NCI-H1417 (cell line): ENCODE measurements at places on chromosomes 6 and 20.

GRCh38 chr20:5033566-5033965 lies 32.3 kb upstream of the SLC23A2 start:
- DNase-seq: no peak

- DNase-seq: no peak
These were observed 344.5 kb downstream of the PRL start for GRCh38 chr6:21952367-21952766.

- DNase-seq: peak; percentile 77
These were observed 45.3 kb downstream of the SLC2A12 start for GRCh38 chr6:134007077-134007476.

DNA sequence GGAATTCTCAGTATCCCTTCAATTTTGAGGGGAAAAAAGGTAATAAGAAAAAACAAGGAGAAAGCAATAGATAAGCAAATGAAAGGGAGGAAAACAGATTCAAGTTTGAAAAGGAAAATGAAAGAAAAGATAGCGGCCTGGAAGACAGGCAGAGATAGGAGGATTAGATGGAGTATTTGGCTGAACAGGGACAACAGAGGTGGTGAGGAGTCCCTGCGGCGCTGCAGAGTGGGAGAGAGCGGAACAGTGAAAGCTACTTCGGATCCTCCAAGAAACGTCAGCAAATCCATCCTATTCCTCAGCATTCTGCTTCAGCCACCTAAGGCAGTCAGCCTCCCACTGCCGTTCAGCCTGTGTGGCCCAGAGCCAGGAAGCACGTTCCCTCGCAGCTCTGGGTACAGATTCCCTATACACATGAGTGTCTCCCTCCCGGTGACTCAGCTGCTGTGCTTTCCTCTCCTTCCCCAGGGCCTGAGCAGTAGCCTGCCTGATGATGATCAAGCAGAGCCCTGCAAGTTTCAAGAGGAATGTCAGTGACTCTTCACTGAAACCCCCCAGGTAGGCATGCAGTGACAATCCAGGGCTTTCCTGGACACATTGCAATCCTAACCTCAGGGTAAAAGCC lies 43.4 kb upstream of the CDYL start:
- DNase-seq: no peak

- DNase-seq: no peak
These were observed 147.9 kb downstream of the TFAP2B start for GRCh38 chr6:50966532-50966931.

DNA sequence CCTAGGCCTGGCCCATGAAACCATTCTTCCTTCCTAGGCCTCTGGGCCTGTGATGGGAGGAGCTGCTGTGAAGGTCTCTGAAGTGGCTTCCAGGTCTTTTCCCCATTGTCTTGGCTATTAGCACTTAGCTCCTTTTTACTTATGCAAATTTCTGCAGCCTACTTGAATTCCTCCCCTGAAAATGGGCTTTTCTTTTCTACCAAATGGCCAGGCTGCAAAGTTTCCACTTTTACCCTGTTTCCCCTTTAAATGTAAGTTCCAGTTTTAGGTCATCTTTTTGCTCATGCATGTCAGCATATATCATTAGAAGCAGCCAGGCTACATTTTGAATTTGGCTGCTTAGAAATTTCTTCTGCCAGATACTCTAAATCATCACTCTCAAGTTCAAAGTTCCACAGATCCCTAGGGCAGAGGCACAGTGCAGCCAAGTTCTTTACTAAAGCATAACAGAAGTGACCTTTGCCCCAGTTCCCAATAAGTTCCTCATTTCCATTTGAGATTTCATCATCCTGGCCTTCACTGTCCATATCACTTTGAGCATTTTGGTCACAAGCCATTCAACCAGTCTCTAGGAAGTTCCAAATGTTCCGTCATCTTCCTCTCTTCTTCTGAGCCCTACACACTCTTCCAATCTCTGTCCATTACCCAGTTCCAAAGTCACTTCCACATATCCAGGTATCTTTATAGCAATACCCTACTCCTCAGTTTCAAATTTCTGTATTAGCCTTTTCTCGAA lies 71.9 kb downstream of the TBC1D7 start:
- DNase-seq: no peak

- peak; percentile 56 for DNase-seq
These were observed 98.0 kb upstream of the SLC24A3 start for GRCh38 chr20:19114410-19114809.

GRCh38 chr6:4155848-4156466 lies 20.6 kb upstream of the ECI2 start:
- peak; percentile 72 for DNase-seq

- DNase-seq: no peak
These were observed 90.0 kb downstream of the CENPW start for GRCh38 chr6:126429866-126430265.

DNA sequence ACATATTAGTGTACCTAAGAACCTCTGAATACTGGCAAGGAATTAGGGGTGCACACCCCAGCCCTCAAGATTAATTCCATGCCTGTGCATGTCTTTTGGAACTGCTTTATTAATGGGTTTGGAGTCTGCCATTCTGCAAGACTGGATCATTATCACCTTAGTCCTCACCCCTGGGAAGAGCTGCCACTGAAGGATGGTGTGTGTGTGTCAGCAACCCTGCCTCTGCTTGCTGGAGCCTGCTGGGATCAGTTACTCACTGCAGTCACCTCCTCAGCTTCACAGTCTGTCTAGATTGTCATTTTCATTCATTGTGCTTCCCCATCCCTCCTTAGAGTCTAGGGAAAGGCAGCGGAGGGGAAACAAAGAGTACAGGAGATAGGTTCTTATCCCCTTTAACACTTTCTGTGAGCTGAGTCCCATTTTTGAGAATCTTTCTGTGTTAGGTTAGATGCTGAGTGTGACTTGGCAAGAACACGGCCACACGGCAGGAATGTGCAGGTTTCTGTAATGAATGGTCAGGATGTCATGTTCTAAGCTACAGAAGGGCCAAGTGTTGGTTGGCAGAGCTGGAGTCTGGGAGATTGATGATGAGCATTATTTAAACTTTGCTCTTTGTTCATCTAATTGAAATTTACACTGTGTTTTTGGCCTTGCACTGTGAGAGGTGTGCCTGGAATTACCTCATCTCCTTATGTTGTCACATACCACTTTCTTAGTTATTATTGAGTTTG lies 21.1 kb downstream of the GHRH start:
- no peak for DNase-seq

- no peak for DNase-seq
These were observed 88.4 kb downstream of the VEGFA start for GRCh38 chr6:43858161-43859153.

- peak; percentile 68 for DNase-seq
These were observed 66.7 kb upstream of the DEFB112 start for GRCh38 chr6:50116390-50116789.

GRCh38 chr6:7138921-7139358 lies 31.2 kb downstream of the RREB1 start:
- DNase-seq: peak; percentile 75

- no peak for DNase-seq
These were observed 673.5 kb upstream of the AGPAT4 start for GRCh38 chr6:161947371-161947770.

DNA sequence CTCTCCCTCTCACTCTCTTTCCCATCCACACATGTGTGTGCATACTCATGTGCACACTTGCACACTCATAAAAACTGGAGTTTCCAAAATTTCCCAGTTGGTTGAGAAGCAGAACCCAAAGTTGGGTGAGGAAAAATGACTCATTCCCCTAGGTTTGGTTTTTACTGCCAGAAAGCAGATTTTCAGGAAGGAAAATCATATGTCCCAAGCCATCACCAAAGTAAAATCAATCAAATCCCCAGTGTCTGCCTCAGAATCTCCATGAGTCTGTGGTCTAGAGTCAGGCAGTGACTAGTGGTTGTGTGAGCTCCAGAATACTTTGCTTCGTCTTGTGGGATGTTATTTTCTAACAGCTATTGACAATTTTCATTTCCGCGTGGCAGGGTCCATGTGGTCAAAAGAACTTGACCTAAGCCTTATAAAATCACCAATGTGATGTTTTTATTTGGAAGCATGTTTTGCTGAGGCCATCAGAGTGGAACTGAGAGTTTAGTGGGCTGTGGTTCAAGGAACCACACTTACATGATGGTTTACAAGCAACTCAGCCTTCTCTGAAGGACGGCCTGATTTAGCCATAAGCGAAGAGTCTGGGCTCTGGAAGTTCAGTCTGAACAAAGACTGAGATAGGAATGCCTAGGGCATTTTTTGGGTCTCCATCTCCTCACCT lies 81.9 kb upstream of the CCN6 start:
- no peak for DNase-seq

DNA sequence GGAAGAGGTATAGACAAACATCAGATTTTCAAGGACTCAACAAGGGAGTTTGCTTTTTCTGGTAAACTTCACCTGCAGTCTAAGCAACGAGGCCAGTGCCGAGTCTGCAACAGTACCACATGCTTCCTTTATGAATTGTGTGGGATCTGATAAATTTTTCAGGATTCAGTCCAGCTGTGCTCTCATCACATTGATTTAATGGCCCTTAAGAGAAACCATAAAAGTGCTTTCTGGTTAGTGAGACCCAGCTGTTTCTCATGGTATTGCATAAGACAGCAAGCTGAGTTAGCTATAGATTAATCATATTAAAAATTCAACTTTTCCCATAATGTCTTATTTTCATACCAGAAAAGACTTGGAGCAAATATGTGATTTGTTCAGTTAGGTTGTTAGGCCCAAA lies 291.4 kb downstream of the CENPW start:
- DNase-seq: no peak

DNA sequence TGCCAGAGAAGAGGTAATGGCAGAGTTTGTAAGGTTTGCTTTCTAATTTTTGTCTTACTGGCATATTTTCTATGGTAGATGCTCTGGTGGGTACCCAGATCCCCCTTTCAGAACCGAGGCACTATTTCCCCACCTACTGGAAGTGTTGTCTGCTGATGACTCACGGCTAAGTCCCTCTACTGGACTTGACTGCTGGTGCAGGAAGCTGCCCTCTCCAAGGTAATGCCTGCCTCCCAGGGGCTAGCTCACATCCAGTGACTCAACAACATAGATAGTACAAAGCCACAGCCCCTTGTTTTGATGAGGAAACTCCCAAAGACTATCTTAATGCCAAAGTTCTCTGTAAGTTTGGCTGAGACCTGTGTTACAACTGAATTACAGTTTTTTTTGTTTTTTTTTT lies 285.4 kb upstream of the FLRT3 start:
- no peak for DNase-seq

- no peak for DNase-seq
These were observed 67.3 kb upstream of the ZNF217 start for GRCh38 chr20:53660947-53661381.

GRCh38 chr6:37365791-37366190 lies 12.0 kb downstream of the RNF8 start:
- peak; percentile 27 for DNase-seq

DNA sequence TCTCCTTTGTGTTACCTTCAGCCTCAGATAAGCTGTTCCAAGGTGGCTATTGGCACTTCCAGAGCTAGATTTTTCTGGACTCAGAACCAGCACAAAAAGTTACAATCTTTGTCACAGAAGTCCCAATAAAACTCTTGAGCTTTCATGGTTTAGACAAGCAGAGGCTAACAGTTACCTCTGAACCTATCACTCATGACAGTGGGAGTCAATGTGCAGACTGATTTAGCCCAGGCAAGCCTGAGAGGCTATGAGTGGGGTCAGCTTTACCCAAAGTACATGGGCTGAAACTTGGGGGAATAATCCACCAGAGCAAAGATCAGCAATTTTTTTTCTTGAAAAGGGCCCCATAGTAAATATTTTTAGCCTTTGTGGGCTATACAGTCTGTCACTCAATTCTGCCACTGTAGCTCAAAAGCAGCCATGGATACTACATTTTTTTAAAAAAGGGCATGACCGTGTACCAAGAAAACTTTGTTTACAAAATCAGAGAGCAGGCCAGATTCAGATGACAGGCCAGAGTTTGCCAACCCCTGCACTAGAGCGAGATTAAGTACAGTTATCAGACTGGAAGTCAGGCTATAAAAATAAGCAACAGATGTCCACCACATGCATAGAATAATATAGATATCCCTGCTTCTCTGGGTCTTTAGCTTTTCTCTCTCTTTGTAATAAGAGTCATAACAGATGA lies 20.0 kb downstream of the CCN2 start:
- no peak for DNase-seq

DNA sequence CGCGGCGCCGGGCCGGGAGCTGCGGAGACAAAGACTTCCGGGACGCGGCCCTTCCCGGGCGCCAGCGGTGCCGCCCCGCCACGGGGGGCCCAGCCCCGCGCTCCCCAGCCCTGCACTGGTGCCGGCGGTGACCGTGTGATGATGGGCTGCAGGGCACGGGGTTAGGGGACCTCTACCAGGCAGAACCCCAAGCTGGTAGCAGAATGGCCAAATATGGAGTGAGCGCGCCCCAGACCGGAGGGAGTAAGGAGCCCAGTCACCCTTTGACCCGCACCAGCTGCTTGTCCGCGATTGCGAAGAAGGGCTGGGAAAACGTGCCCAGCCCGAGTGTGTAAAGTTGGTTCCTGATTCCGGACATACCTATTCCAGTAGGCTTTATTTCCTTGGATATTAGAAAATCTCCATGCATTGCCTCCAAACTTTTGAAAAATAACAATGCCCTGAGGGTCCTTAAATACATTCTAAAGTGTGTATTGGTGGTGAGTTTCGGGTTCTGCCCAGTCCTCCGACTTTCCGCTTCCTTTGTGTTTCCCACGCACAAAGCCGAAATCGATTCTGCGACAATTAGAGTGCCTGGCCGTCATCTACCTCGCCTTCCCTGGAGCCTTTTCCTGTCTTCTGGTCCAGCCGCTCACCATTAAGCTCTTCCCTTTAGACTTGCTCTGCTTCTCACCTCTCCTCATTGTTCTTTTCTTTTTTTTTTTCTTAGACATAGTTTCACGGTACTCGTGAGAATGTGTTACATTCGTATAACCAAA lies 1.1 kb downstream of the ABRACL start:
- peak; percentile 91 for DNase-seq

DNA sequence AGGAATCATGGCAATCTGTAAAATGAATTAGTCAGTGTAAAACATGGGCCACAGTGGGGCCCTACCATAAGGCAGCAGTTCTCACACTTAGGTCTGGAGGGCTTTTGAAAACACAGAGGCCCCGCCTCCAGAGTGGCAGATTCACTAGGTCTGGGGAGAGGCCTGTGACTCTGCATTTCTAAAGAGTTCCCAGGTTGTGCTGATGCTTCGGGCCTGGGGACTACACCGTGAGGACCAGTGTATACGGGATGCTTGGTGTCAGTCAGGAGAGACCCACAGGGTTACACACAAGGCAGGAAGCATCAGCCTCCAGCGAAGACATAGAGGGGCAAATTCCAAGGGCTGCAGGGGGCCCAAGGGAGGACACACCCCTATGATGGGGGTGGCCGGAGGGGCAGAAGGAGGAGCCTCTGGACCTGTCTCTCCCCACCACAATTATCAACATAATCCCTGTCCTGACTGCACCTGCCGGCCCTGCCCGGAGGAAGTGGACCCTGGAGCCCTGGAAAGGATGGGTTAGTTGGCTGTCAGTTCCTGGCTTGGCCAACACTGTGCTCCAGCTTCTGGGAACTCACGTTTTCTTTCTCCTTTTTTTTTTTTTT lies 46.7 kb downstream of the FGD2 start:
- DNase-seq: peak; percentile 46

DNA sequence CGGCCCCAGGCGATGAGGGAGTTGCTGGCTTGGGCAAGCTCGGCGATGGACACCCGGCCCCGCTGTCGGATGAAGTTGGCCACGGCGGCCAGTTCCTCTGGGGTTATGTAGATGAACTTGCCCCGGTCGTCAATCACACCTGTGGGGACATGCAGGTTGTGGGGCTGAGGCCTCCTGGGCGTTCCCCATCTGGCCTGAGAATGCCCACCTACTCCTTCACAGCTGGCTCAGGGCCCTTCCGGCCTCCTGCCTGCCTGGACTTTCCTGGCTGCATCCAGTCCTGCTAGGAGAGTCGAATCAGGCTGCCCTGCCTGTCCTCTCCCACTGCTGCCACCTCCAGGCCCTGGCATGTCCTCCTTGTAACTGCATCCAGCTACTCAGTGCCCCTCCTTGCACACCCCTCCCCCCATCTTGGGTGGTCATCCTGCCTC lies 13.8 kb downstream of the DDRGK1 start:
- DNase-seq: no peak
